Jurkat, Clone E6-1 (cell line): ENCODE measurements at places on chromosomes 7 and 10.

GRCh38 chr7:108347616-108348015 is 108.6 kb downstream of the NRCAM start:
- no peak for DNase-seq

DNA sequence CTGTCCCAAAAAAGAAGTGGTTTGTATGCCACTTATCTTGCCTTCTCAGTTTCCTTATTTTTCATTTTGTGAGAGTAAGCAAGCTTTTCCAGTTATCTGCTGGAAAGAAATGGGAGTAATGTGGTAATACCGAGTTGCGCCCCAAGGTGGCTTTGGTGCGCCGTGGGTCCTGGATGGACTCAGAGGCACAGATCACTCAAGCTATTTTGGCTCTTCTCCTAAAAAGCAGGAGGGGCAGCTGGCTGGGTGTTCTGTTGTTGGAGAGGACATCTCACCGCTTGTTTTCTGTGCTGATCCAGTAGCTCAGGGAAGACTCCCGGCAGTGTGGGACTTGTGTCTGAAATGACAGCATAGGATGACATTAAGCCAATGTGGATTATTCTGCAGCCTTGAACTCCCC is 16.4 kb downstream of the PRKRIP1 start:
- no peak for DNase-seq

DNA sequence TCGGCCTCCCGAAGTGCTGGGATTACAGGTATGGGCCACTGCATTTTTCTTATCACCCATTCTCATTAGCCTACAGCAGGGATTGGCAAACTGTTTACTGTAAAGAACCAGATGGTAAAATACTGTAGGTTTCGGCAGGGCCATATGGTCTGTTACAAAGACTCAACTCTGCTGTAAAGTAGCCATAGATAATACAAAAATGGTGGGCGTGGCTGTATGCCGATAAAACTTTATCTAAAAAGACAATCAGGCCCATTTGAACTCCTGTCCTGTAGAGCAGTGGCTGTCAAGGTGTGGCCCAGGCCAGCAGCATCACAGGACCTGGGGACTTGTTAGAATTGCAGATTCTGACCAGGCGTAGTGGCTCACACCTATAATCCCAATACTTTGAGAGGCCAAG is 134.3 kb downstream of the CUX1 start:
- no peak for DNase-seq

- DNase-seq: no peak
Measured at GRCh38 chr10:34791947-34792346, 23.1 kb downstream of the PARD3 start.

- no peak for DNase-seq
Measured at GRCh38 chr7:105906695-105907094, 30.3 kb upstream of the ATXN7L1 start.

DNA sequence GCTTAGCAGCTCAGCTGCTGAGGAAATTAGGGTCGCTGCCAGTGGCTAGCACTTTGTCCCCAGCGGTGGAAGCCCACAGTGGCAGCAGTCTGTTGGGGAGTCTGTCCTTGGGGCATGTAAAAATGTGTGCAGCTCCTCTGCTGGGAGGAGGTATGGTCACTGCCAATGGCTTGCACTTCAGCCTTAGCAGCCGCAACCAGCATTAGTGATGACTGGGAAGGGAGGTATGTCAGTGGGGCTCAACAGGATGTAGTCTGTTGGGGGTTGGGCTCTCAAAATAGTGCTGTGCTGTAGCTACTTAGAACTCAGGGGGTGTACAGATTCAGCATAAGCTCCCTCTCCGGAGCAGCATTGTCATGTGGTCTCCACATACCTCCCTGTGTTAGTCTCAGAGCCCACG is 189.9 kb downstream of the ZEB1 start:
- no peak for DNase-seq

GRCh38 chr7:124635416-124635815 is 130.2 kb downstream of the GPR37 start:
- DNase-seq: no peak

DNA sequence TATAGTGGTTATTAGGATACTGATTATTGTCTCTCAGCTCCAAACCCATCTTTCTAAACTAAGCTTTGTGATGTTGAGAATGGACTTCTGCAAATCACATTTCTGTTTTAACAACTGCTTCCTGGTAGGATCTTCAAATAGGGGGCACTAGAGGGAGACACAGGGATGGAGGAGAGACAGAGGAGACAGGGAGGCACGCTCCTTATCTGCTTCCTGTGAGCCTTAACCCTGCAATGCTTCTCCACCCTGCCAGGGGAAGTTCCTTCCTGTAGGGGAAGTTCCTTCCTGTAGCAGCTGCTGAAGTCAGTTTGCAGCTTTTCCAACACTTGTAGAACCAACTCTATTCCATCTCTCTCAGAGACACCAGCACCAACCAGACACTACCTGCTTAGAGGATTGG is 847.2 kb downstream of the CCSER2 start:
- DNase-seq: peak; percentile 3

- DNase-seq: no peak
Measured at GRCh38 chr7:131506597-131506996, 49.8 kb downstream of the PODXL start.

DNA sequence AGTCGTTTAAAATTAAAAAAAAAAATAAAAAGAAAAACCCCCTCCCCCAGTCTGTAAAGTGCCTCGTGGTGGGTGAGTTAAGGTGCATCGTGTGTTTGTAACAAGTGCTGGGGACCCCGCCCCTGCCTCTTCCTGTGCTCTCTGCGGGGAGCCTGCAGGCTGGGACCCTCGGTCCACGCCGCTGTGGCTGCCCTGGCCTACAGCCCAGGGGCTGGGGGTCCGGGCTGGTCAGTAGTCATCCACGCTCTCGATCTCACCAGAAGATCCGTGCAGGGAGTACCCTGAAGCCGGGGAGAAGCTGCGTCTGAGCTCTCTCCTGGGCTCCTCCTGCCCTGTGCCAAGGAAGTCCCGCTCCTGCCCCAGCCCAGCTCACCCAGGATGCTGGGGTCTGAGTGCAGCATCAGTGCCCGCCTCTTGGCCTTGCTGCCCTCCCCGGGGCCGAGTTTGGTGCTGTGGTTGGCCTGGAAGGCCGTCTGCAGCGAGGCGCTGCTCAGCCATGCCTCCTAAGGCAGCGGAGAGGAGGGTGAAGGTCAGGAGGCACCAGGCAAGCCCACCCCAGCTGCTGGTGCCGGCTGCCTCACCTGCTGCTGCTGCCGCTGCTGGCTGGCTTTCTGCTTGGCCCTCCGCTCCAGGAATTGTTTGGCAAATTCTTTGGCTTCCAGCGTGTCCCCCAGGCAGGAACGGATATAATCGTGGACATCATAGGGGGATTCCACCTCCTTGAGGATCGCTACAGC is 8.1 kb downstream of the GNB2 start:
- no peak for DNase-seq

GRCh38 chr10:15472431-15473395 is 101.6 kb upstream of the FAM171A1 start:
- DNase-seq: no peak

DNA sequence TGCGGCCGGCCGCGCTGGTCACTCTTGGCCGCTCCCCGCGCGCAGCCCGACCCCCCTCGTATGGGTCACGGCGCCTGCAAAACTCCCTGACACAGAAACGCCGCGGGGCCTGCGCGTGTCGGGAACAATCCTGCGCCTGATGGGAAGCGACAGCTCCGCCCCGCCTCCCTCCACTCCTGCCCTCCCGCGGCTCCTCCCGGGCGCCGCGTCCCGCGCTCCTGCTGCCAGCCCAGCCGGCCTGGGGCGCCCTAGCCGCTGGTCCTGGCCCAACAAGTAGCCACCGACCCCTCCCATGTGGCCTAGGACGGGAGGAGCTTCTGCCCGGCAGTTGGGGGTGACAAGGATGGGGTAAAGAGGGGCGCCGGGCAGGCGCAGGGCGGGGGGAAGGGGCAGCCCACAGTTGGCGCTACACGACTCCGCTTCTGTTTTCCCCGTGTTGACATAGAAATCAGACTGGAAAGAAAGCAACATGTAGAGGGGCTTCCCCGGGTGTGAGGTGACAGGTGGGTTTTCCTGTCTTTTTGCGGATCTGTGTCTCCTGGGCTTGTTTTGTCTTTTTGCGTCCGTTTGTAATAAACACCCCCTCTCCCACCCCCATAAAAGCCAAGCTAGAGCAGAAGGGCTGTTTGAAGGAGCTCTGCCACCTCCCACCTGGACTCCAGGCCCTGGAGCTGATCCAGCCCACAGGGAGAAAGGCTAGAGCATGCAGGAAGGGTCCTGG is 35.1 kb upstream of the PAX2 start:
- no peak for DNase-seq

DNA sequence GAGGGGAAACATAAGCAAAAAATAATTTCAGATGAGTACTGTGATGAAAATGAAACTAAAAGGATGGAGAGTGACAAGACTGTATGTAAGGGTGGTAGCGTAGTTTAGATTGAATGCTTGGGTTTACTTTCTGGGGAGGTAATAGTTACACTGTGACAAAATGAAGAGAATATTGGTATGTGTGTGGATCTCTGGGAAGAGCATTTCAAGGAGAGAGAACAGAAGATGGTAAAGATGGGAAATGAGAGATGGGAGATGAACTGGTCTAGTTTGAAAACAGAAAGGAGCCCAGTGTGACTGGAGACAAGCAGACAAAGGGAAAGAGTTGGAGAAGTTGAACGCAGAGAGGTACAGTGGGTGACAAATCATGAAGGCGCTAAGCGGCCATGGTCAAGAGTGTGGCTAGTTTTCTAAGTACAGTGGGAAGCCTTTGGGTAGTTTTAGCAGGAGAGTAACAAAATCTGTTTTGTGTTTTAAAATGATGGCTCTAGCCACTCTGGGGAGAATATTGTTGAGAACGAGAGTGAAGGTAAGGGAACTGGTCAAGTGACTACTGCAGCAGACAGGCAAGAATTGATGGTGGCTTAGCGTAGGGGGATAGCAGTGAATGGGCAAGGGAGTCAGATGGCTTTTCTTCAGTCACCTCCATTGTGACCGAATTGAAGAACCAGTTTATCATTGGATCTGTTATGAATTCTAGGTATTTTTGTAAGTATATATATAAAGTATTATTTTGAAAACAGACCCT is 22.6 kb downstream of the PALS2 start:
- DNase-seq: no peak

GRCh38 chr7:107007007-107007891 is 37.3 kb upstream of the PRKAR2B start:
- DNase-seq: no peak

DNA sequence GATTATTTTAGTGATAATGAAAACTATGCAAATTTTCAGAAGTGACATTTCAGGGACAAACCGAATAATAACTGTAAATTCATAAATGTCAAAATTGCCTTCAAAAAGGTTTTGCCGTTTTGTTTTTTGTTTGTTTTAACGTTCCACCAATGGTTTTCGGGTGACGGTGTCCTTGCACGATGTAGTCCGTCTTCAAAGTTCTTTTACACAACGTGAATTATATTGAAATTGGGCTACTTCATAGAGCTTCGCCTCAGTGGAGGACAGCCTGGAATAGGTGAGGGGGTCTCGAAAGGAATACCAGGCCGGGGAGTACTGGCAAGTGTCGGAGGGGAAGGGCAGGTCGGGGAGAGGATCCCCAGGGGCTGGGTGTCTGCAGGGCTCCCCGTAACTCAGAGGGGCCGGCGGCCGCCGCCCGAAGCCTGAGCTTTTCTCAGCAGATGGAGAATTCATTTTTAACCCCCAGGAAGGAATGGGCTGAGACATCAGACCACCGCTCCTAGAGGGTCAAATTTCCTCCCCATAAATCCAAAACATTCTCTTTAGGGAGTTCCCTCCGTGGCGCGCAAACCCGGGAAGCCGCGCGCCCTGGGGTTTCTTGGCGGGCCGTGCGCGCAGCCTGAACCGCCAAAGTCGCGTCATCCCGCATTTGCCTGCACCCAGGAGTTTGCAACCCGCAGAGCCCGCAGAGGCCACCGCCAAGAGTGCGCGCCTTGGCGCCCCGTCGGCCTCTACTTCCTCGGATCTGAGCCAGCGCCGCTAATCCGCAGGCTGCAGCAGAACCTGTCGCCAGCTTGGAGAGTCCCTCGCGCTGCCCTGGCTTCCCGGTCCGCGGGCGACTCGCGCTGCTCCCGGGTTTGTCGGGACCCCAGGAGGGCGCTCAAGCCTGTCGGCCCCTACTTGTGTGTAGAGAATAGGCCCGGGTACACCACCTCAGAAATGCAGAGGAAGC is 17.3 kb upstream of the EVX1 start:
- DNase-seq: no peak

DNA sequence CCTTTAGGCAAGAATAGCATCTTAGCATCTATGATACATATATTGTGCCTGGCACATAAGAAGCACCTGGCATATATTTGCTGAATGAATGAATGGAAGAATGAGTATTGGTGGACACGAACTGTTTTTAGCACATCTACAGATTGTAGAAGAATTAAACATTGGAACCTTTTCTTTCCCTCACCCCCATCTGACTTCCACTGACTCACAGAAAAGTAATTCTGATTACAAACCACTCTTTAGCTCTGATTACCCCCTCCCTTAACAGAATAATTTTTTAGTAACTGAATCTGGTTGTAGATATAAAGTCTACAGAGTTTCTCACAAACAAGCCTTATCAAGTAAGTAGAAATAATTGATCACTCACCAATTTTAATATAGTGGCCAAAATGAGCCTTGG is 31.9 kb downstream of the SLC26A4 start:
- no peak for DNase-seq

- no peak for DNase-seq
Measured at GRCh38 chr10:99534450-99534938, 1.8 kb downstream of the NKX2-3 start.

- DNase-seq: peak; percentile 18
Measured at GRCh38 chr10:120948889-120949608, 97.9 kb downstream of the WDR11 start.

DNA sequence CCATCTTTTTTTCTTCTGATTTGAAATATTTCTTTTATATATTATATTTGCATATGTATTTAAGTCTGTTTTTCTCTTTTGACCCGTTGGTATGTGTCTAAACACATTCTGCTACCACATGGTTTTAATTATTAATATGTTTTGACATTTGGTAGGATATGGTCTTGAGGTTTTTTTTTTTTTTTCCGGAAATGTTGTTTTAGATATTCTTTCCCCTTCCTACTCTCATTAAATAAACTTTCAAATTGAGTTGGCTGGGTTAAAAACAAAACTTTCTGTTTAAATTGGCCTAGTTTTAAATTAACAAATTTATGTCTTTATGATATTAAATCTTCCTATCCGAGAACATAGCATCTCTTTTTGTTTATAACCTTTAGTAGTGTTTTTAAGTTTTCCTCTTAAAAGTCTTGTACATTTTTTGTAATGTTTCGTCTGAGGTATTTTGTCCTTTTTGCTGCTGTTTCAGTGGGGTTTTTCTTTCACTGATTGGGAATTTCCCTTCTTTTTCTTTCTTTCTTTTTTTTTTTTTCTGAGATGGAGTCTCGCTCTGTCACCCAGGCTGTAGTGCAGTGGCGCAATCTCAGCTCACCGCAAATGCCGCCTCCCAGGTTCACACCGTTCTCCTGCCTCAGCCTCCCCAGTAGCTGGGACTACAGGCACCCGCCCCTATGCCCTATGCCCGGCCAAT is 25.4 kb downstream of the STAM start:
- no peak for DNase-seq

DNA sequence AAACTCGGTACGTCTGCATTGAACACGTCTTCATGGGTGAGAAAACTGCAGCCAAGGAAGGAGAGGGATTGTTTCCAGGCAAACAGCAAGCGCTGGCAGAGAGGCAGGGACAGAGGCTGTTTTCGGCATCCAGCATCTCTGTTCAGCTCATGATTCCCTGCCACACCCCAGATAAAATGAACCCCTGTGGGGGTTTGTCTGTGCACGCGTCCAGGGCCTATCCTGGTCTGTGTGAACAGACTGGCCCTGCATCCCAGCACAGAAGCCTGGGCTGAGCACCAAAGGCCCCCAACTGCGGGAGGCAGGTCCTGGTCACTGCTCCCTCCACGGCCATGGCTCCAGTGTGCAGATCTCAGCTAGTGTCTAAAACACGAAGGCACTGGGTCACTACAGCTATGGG is 83.3 kb upstream of the FAM20C start:
- DNase-seq: no peak
